ENCODE measurements at places on chromosomes 3 and 15.

GRCh38 chr15:56537881-56538280 lies 72.9 kb upstream of the MNS1 start:
- DNase-seq = peak; percentile 7

DNA sequence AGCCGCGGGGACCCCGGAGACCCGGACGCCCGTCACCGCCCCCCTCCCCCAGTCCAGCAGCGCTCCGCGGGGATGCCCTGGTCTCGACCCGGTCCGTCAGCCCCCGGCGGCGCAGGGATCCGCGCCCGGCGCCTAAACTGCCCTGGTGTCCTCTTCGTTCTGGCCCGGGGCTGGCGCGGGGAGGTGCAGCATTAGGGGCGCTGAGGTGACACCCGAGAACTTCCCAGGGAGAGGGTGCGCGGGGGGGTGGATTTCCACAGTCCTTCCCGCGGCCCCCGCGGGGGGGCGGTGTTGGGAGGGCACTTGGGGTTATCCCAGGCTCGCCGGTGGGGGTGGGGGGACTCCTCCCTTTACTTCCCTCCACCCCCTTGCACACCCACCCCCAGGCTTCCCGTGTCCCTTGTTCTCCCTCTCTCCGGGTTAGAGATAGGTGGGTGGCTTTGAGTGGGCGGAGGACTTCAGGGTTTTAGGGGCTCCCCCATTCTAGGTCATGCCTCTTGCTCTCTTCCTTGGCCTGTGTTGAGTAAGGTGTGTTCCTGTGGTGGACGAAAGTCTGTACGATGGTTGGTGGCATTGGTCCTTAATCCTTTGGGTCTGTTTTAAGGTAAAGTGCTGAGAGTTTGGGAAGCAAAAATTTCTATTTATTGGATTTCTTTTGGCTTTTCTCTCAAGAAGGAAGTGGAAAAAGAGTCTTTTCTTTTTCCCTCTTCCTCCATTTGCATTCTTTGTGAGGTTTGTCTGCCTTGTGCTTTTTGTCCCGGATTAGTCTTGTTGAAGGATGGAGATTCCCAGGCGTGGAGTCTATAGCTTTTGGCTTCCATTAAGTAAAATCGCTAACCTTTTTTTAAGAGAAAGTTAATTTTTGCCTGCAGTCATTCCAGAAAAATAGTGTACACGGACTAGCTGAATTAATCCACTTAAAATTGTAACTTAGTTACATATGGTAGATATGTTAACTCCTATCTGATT lies 811 bp downstream of the SKIL start:
- peak; percentile 63 for DNase-seq

- DNase-seq = no peak
These were observed 21.2 kb upstream of the SPRED1 start for GRCh38 chr15:38231436-38231835.

- no peak for DNase-seq
These were observed 111.9 kb upstream of the TSC22D2 start for GRCh38 chr3:150296123-150296735.

GRCh38 chr3:72338082-72338941 lies 509.9 kb downstream of the SHQ1 start:
- DNase-seq = no peak

- DNase-seq = no peak
These were observed 71.4 kb downstream of the C3orf80 start for GRCh38 chr3:160296591-160296990.

- DNase-seq = no peak
These were observed 26.2 kb downstream of the PIK3CA start for GRCh38 chr3:179174316-179174715.

All from stimulated activated CD8-positive, alpha-beta memory T cell treated with anti-CD3 and anti-CD28 coated beads, Interleukin-2, amount 100 ng/mL, for 1 hour (primary cell).